ENCODE measurements at places on chromosomes 12 and 14.

- peak; percentile 25 for DNase-seq
Observed at GRCh38 chr12:100987552-100988521, 193.3 kb downstream of the ANO4 start.

- no peak for DNase-seq
Observed at GRCh38 chr14:29062976-29063375, 296.4 kb downstream of the FOXG1 start.

GRCh38 chr12:109736552-109737108 lies 23.0 kb downstream of the FAM222A start:
- no peak for DNase-seq

DNA sequence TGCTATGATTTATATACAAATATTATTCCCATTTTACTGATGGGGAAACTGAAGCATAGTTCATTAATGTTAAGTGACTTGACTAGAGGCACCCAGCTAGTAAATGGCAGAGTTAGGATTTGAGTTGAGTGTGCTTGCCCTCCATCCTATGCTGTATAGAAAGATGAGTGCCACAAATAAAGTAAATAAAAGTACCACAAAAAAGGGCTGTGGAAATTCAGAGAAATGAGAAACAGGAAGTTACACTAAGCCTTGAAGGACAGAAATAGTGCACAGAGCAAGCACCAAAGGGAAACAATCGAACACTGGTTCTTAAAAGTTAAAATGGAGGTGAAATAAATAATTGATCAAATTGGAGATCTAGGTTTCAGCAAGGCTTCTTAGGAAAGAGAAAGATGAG lies 9.2 kb upstream of the ABCD2 start:
- no peak for DNase-seq

DNA sequence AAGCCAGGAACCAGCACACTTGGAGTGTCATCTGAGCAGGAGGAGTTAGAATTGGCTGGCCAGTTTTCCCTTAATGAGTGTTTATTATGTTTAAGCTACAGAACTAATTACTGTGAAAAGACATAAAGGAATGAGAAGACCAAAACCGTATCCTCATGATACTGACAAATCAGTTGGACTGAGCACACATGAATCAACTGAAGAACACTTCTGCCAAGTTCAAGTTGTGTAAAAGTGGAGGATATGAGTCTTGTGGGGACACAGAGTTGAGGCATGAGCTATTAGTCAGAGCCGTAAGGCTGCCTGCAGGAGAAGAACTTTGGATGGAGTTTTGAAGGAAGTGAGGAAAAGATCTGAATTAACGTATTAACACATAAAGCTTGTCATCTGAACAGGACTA lies 43.1 kb downstream of the HMGA2 start:
- DNase-seq = no peak

DNA sequence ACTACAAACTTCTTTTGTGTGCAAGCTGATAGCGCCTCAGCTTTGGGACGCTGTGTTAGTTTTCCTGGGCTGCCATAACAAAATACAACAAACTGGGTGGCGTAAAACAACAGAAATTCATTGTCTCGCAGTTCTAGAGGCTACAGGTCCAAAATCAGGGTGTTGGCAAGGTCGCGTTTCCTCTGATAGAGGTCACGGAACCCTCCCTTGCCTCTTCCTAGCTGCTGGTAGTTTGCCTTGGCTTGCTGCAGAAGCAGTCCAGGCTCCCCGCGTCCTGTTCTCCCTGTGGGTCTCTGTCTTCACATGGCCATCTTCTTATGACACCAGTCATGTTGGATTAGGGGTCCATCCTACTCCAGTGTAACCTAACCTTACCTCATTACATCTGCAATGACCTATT lies 32.8 kb upstream of the PTGR2 start:
- DNase-seq = no peak

GRCh38 chr12:119354172-119354571 lies 19.6 kb downstream of the CCDC60 start:
- DNase-seq = no peak

GRCh38 chr14:75907756-75908359 lies 73.9 kb downstream of the TGFB3 start:
- DNase-seq = peak; percentile 24

- no peak for DNase-seq
Observed at GRCh38 chr12:96310067-96310466, 90.2 kb downstream of the CDK17 start.

DNA sequence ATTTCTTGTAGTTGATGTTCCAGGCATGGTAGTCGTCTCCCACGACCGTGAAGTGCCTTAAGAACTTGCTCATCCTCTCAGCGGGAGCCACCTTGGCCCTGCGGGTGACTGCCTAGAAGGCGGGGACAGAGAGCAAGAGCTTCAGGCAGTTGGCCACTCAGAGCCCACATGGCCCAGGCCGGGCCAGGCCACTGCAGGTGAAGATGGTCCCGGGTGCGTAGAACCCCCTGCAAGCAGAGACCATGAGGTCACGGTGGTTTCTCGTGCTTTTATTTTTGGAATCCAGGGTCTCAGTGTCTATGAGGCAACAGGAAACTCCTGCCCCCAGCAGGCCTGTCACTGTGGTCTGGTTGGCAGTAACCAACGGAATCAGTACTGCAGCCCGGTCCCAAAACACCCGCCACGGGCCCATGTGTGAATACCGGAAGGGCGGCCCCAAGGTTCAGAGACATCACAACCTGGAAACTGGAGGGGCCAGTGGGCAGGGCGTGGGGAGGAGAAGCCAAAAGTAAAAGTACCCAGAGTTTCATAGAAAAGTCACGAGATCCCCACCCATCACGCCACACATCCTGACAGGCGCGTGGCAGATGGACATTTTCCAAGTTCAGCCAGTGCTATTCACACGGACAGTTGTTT lies 27.5 kb downstream of the HVCN1 start:
- DNase-seq = peak; percentile 28

DNA sequence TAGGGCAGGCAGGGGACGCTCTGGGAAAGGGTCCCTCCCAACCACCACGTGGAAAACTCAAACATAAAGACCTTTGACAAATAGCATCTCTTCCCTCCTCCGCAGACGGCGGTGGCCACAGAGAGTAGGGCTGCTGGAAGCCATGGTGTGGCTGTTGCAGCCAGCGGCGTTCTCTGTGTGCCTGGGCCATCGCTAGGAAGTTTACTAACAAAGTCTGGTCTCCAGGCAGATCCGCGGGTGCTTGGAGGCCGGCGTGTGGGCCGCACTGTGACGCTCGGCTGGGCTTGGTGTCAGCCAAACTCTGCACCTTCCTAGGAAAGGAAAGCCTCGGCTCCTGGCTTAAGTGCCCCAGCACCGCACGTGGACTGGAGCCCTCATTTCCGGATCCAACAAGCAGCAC lies 65.6 kb downstream of the CCDC88C start:
- DNase-seq = no peak

GRCh38 chr14:99185436-99186068 lies 86.4 kb downstream of the BCL11B start:
- no peak for DNase-seq

DNA sequence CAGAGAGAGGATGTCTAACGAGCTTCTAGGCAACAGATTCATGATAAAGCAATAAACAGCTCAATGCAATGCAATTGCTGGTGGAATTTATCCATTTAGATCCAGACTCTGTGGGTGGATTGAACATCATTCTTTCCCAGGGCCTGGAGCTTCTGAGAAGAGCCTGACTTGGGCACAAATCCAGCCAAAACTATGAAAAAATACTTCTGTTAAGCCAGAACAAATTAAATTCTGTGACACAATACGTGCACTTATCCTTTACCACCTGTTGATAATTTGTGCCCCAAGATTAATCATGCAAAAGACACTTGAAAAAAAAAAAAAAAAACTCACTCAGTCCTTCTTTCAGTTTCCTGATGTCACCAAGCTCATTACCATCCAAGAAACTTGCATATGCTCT lies 446.0 kb upstream of the DCN start:
- no peak for DNase-seq

GRCh38 chr12:53171725-53172329 lies 8.7 kb upstream of the ZNF740 start:
- DNase-seq = no peak

- no peak for DNase-seq
Observed at GRCh38 chr14:97850466-97850865, 1053.3 kb downstream of the VRK1 start.

GRCh38 chr12:73124480-73124879 lies 852.3 kb downstream of the TRHDE start:
- no peak for DNase-seq

GRCh38 chr14:81211844-81212243 lies 8.9 kb downstream of the GTF2A1 start:
- peak; percentile 69 for DNase-seq

DNA sequence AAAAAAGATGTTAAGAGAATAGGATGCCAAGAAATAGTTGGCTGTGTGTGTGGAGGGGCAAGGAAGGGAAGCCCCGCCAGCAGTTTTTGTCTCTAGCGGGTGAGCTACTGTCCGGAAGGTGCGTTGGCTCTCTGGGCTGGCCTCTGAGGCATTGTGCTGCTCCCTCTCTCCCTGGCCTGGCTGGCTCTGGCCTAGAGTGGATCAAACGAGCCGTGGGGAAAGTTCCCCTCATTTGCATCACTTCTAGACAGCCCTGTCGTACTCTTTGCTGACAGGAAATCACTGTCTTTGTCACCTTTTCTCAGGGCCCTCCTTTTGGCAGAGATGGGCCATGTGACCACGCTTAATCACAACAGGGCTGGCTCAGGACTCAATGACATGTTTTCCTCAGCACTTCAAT lies 236.1 kb upstream of the NPAS3 start:
- DNase-seq = peak; percentile 79

- DNase-seq = no peak
Observed at GRCh38 chr12:6199531-6200255, 507 bp upstream of the CD9 start.

GRCh38 chr14:53890611-53891101 lies 66.0 kb downstream of the BMP4 start:
- DNase-seq = no peak

DNA sequence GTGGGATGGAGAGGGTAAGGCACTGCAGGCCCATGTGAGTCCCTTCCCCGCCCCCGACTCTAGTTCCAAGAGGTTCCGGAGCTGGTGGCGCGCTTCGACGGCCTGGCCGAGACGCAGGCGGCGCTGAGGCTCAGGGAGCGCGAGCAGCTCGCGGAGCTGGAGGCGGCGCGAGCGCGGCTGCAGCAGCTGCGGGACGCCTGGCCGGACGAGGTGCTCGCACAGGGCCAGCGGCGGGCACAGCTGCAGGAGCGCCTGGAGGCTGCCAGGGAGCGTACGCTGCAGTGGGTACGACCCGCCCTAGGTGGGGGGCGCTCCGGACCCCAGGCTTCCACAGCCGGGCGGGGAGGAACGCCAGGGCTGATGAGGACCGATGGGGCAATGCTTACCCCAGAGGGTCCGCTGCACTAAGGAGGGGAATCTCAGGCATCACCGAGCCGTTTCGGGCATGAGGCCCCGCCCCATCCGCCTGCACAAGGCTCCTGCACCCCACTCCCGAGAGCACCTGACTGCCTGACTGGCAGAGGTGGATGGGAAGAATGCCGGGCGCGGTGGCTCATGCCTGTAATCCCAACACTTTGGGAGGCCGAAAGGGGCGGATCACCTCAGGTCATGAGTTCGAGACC lies 4.9 kb downstream of the CFAP73 start:
- DNase-seq = no peak

DNA sequence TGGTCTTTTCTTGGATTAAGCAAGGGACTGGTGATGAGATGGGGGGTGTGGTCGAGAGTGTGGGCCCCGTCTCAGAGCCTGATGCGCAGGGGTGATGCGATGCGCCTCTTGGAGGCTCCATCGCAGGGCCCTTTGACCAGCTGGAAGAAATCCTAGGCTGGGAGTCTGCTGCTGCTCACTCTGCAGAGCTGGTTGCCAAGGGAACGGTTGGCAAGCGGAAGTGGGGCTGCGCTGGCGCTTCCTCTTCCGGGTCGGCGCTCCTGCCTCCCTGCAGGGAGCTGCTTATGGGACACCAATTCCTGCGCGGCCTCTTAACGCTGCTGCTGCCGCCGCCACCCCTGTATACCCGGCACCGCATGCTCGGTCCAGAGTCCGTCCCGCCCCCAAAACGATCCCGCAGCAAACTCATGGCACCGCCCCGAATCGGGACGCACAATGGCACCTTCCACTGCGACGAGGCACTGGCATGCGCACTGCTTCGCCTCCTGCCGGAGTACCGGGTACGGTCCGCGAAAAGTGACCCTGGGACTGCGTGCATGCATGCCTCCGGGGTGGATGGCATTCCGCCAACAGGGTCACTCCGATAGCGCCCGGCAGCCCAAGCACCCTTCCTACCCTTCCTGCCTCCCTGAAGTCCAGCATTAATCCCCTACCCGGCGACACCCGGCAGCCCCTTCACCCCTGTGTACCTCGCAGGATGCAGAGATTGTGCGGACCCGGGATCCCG lies at the start of gene MYG1:
TSS of gene MYG1 (plus strand) at position 242 of the 727 bp plus-strand sequence. CDS start at position 285, 43 bp downstream.
- DNase-seq = peak; percentile 87

Data from pons (tissue), 1 donor.